H9 (cell line): ENCODE measurements at places on chromosomes 4 and X.

GRCh38 chr4:150039274-150040127 lies 38.7 kb upstream of the DCLK2 start:
- DNase-seq: no peak

DNA sequence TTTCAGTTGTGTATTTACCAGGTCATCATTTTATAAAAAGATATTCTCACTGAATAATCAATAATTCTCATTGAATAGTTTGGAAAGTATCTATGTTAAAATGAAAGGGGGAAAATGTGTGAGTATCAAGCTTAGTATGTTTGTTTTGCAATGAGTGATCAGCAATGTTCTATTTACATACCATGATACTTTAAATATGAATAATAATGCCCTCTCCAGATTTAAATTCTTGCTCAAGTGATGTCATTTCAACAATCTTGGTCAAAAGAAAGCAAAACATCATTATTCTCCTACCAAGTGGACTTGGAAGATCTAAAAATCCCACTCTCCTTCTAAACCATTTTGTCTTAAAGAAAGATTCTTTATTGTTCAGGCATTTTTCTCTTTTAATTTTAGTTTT lies 42.1 kb upstream of the ANKRD50 start:
- DNase-seq: no peak

DNA sequence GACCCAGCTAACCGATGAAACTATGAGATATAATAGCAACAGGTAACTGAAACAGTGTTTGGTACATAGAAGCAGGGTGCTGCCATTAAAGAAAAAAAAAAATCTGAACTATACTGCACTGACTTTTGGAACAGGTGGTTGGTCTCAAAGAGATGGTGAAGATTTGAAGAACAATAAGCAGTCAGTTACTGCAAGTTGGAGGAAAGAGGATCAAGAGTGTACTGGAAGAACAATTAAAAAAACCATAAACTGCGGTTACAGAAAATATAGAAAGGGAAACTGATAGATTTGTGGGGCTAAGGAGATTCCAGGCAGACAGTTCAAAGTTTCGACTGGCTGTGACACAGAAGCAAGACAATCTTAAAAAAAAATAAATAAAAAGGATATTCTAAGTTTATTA lies 181.9 kb upstream of the TRAM1L1 start:
- no peak for DNase-seq

GRCh38 chr4:120703908-120704307 lies 218.6 kb downstream of the PRDM5 start:
- DNase-seq: no peak

GRCh38 chr4:141028024-141028529 lies 105.2 kb downstream of the RNF150 start:
- no peak for DNase-seq

DNA sequence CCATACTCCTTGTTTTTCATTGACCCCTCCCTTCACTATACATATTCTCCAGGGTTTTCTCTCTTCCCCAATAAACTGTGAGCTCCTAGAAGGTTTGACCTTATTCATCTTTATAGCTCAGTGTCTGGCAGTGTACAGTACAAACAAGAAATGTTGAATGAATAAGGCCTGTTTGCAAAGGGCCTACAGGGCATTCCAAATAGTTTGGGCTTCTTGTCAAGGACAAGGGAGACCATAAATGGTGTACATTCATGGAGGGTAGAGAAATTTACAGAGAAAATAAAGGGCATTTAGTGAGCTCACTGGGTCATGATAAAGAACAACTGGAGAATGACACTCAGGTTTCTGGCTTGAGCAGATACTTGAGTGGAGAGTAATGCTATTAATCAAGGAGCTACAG lies 47.5 kb upstream of the EIF1AX start:
- DNase-seq: no peak

DNA sequence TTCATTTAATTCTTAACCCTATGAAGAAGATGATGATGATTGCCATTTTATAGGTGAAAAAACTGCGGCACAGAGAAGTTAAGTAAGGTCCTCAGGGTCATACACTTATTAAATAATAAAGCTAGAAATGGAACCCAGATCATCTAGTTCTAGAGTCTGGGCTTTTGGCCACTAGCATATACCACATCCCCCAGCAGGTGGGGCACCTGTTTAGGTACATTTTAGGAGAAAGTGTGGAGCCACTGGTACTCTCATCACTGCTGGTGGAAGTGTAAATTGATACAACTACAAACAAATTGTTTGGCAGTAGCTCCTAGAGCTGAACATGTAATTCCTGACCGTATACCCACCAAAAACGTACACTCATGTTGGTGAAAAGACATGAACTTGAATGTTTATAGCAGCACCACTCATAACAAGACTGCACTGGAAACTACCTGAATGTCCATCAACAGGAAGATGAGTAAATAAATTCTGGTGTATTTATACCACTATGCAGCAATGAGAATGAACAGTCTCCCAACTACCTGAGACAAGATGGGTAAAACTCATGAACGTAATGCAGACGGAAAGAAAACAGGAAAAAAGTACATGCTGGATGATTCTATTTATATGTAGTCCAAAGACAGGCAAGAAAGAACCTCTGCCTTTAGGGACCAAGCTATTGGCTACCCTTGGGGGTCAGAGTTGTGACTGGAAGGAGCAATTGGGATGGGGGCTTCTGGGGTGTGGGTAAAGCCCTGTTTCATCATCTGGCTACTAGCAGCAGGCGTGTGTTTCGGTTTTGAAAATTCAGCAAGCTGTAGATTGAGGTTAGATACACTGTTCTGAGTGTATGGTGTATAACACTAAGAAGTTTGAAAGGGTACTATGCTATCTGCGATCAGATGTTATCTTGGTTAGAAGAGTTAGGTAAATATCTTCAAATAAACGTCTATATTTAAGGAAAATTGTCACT lies 72.3 kb upstream of the ADGRG2 start:
- DNase-seq: no peak

GRCh38 chr4:55303760-55304165 lies 42.3 kb upstream of the SRD5A3 start:
- DNase-seq: no peak

- no peak for DNase-seq
Observed at GRCh38 chr4:53778155-53778554, 186.9 kb upstream of the LNX1 start.

DNA sequence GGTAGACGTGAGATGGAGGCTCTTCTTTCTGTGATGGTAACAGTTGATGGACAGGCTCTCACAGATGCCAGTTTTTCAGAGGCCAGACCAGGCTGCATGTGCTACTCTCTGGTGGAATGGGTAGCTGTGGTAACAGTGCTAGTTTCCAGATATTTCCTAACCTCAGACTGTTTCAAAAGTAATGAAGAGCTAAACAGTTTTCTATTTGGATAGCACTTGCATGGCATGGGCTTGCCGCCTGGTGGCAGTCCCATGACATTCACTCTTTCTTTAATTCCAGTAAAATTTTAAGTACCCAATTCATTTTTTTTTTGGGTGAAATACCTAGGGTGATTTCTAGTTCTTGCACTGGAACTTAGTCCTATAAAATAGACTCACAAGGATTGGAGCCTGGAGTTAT lies 220.2 kb upstream of the MAD2L1 start:
- peak; percentile 27 for DNase-seq

GRCh38 chr4:113423631-113424030 lies 337.9 kb downstream of the CAMK2D start:
- DNase-seq: no peak

DNA sequence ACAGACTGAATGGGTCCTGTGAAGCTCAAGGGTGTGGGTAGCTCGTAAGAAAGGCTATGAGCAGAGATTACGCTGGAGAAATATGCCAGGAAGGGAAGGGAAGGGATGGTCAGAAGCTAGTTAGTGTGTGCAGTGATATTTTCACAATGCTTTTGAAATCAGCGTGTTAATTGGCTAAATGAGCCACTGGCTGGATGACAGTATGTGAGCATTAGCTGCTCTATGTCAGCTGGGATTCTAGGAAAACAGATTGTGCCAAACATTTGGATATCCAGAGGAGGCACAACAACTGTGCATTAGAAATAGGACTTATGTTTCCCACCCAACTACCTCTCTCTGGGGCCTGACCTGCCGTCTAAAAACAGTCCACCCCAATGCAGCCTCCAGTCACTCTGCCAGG lies 168.5 kb downstream of the DHRSX start:
- DNase-seq: no peak

GRCh38 chrX:72052415-72053090 lies 79.2 kb downstream of the RTL5 start:
- DNase-seq: peak; percentile 68

GRCh38 chr4:187666697-187667494 lies 328.7 kb upstream of the ZFP42 start:
- DNase-seq: no peak

GRCh38 chrX:125293850-125294780 lies 25.6 kb upstream of the TEX13C start:
- no peak for DNase-seq

- DNase-seq: peak; percentile 80
Observed at GRCh38 chr4:76459291-76459723, 24.3 kb downstream of the SHROOM3 start.

GRCh38 chr4:7539659-7540058 lies 104.9 kb upstream of the PSAPL1 start:
- DNase-seq: peak; percentile 82

GRCh38 chr4:118225511-118225910 lies 127.3 kb downstream of the PRSS12 start:
- DNase-seq: no peak

DNA sequence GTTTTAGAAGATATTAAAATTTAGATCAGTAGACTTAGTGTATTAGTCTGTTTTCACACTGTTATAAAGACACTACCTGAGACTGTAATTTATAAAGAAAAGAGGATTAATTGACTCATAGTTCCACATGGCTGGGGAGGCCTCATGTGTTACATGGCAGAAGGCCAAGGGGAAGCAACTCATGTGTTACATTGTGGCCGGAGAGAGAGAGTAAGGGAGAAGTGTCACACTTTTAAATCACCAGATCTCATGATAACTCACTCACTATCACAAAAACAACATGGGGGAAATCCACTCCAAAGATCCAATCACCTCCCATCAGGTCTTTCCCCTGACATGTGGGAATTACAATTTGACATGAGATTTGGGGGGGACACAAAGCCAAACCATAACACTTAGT lies 1159.7 kb upstream of the PCDH7 start:
- DNase-seq: no peak

GRCh38 chrX:66200050-66200664 lies 36.1 kb downstream of the HEPH start:
- DNase-seq: no peak

GRCh38 chr4:162126729-162127128 lies 37.1 kb downstream of the FSTL5 start:
- no peak for DNase-seq
